Cardiac septum (tissue), 1 donor: ENCODE measurements at places on chromosomes 2 and 18. TPM values are rescaled to one million over a fixed set of nuclear protein-coding genes. Genes with fewer than 3 reads are reported as not detected.
A peak's percentile ranks its signal among the peaks of the same experiment; 100 is the strongest.

- DNase-seq = no peak
Observed at GRCh38 chr2:108418416-108418815, 30.6 kb upstream of the GCC2 start.

DNA sequence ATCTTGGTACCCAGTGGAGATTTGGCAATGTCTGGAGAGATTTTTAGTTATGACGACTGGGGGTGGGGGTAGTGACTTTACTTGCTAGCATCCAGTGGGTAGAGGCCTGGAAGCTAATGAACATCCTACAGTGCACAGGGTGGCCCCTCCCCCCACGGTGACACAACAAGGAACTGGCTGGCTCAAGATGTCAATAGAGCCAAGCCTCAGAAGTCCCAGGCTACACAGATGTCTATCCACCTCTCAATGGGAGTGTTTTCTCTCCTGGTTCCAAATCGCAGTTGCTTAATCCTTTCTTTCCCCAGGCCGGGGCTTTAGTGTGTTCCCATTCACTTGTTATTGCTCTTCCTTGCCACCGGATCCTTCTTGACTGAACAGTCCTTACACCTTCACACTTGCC lies 9.3 kb upstream of the CCBE1 start:
- peak; percentile 26 for DNase-seq

- DNase-seq = no peak
Observed at GRCh38 chr2:233404222-233404621, 49.9 kb downstream of the DGKD start.

DNA sequence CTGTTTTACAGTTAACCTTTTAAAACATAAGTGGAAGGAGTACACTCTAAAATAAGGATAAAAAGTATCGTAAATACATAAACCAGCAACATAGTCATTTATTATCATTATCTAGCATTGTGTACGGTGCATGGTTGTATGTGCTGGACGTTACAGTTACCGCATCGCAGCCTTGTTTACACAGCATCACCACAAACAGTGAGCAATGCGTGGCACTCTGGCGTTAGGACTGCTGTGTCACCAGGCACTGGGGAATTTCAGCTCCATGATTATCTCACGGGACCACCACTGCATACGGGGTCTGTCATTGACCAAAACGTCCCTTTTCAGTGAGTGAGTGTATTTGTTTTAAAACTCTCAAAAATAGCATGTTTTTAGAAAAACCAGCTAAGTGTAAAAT lies 103.0 kb upstream of the SNTG2 start:
- no peak for DNase-seq

DNA sequence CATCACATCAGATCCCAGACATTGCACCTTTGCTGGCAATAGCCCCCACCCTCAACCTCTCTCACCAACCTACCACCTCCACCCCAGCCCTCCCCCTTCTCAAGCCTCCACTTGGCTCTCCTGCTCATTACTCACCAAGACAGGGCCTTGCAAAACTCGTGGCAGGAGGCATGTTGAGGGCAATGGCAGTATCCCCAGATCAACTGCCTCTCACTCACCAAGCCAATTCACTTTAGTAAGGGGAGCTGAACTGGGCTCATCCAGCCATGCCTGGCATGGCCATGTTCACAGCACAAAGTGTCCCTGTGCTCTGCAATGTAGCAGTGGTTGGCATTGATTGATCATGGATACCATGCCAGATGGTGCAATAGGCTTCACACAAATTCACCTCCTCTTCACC lies 46.3 kb upstream of the TEX51 start:
- no peak for DNase-seq

- DNase-seq = no peak
Observed at GRCh38 chr18:77197073-77197472, 52.6 kb upstream of the GALR1 start.

- DNase-seq = no peak
Observed at GRCh38 chr18:22411446-22411845, 6.3 kb downstream of the CTAGE1 start.

The ANKRD30B gene
- not detected for total RNA-seq

DNA sequence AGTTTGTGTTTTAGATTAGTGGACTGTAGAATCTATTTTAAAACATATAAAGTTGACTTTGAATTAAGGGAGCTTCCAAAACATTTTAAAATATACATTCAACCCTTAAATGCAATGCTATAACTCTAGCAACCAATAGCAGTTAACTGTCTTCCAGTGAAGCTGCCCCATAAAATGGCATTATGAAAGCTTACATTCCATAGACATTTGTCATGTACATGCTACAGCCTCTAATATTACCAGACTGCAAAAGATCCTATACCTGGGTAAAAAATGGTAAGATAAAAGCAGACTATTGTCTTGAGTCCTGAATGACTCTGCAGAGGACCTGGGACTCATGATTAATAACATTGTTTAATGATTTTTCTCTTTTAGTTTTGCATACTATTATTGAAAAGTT lies 489.4 kb downstream of the LRP1B start:
- DNase-seq = no peak

DNA sequence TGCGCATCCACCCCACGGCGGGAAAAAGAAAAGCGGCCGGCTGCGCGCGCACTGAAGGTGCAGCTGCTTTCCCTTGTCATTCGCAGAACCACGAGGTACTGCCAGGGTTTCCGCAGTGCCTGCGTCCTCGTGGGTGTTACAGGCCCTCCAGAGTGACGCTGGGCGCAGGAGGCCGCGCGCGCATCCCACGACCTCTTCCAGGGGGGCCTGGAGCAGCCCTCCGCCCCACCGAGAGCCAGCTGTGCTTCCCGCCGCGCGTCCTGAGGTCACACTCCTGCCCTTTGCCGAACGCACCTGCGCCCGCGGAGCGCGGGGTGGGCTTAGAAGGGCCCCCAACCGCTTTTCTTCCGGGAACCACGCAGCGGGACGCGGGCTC lies 378 bp upstream of the IAH1 start:
- DNase-seq = no peak

DNA sequence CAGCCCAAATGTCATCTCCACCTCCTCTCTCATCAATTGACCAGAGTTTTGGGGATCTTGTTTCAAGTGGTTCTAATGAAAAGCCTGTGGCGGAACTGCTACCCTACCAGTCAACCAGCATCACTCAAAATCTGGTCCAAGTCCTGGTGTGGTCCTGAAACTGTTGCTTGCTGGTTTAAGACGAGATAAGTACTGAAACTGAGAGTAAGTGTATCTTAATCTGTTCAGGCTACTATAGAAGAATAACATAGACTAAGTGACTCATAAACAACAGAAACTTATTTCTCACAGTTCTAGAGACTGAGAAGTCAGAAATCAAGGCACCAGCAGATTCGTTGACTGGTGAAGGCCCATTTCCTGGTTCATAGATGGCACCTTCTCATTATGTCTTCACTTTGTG lies 879 bp upstream of the GALNT5 start:
- no peak for DNase-seq

DNA sequence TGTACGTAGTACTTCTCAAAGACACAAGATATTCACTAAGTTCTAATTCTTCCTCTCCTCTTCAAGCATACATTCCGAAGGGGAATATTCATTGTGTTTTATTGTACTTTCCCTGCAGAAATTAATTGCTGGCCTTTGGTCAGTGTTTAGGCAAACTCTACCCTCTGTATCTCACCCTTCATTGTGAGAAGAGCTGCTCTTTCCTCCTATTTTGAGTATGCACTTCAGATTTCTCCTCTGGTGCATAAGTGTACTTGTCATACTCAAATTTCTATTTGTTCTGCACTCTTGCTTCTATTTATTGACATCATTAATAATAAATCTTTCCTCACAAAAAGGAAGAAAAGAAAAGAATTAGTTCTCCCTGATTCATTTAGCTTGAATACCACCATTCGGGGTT lies 485.4 kb upstream of the SLC8A1 start:
- no peak for DNase-seq
